ENCODE measurements at places on chromosomes 4 and X. TPM values are rescaled to one million over a fixed set of nuclear protein-coding genes. Genes with fewer than 3 reads are reported as not detected.

- DNase-seq: no peak
Measured at GRCh38 chrX:43436517-43436916, 219.6 kb upstream of the MAOA start.

GRCh38 chr4:25663781-25664180 is 8.1 kb downstream of the SLC34A2 start:
- DNase-seq: no peak

GRCh38 chr4:111748157-111748556 is 397.1 kb upstream of the FAM241A start:
- no peak for DNase-seq

DNA sequence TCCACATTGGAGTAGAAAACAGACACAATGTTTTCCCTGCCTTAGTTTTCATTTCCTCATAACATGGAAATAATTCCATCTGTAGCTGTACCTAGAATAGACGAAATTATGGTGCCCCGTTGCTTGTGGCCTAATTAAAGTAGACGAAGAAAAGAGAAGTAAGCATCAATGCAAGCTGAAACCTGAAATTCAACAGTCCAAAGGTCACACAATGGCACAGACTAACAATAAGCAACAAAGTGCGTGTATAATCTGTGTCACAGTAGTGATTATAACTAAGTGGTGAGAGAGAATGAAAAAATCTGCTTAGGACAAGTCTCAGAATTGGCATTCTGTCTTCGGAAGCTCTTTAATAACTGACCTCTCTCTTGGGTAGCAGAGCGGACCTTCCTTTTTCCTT is 24.3 kb downstream of the MAGEB17 start:
- no peak for DNase-seq

- no peak for DNase-seq
Measured at GRCh38 chr4:98508248-98508647, 150.2 kb downstream of the TSPAN5 start.

GRCh38 chr4:53453385-53453784 is 75.9 kb downstream of the FIP1L1 start:
- DNase-seq: no peak

- no peak for DNase-seq
Measured at GRCh38 chrX:29295987-29296680, 708.9 kb downstream of the IL1RAPL1 start.

- no peak for DNase-seq
Measured at GRCh38 chr4:168734703-168735678, 238.1 kb downstream of the PALLD start.

GRCh38 chr4:183399126-183399522 is 45.3 kb upstream of the CDKN2AIP start:
- no peak for DNase-seq

DNA sequence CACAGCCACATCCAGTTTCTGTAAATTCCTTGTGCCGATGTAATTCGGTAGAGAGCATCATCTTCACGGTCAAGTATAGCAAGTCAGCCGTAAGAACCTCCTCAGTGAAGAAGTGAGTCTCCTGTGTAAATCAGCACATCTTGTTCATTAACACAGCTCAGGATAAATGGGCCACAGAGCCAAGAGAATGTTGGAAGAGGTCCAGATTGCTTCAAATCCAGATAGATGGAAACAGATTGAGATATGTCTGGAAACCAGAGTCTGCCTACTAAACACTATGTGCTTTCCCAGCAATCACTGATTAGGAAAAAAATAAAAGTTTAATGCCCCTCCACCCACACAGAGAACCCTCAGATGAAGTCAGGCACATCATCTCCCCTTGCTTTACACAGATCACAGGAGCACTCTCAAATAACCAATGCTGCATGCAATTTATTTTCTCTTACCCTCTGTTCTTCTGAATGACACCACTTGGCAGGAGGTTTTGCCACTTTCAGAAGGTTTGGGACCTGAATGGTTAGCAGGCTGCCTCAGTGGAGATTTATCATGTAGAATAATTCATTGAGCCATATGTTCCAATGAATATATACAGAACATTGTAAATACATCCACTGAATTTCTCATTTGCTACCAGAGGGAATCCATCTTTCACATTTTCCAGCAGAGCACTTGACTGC is 357.7 kb downstream of the C4orf33 start:
- DNase-seq: no peak

- DNase-seq: no peak
Measured at GRCh38 chrX:3177851-3178250, 136.6 kb downstream of the ARSF start.

DNA sequence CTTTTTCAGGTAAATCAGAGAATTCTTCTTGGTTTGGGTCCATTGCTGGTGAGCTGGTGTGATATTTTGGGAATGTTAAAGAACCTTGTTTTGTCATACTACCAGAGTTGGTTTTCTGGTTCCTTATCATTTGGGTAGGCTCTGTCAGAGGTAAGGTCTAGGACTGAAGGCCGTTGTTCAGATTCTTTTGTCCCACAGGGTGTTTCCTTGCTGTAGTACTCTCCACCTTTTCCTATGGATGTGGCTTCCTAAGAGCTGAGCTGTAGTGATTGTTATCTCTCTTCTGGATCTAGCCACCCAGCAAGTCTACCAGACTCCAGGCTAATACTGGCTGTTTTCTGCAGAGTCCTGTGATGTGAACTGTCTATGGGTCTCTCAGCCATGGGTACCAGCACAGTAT is 367.5 kb upstream of the GATB start:
- no peak for DNase-seq

The BTK gene
- total RNA-seq: 13.9 TPM

The MGARP gene
- total RNA-seq: 20.6 TPM

The CLCN4 gene
- total RNA-seq: 3.9 TPM

The CXXC4 gene
- 4.7 TPM for total RNA-seq

The CDX4 gene
- not detected for total RNA-seq

The FMR1NB gene
- not detected for total RNA-seq

The DDX53 gene
- total RNA-seq: not detected

The RBMXL3 gene
- total RNA-seq: not detected

The OTOP1 gene
- not detected for total RNA-seq

The RAP2C gene
- total RNA-seq: 19.2 TPM

The UGT2B10 gene
- total RNA-seq: not detected

The SLC6A14 gene
- not detected for total RNA-seq

Data from omental fat pad (tissue), 4 donors.